Immature natural killer cell (primary cell): ENCODE measurements at places on chromosomes 13 and 19.

GRCh38 chr19:15299568-15300409 is 32.5 kb downstream of the BRD4 start:
- no peak for DNase-seq

DNA sequence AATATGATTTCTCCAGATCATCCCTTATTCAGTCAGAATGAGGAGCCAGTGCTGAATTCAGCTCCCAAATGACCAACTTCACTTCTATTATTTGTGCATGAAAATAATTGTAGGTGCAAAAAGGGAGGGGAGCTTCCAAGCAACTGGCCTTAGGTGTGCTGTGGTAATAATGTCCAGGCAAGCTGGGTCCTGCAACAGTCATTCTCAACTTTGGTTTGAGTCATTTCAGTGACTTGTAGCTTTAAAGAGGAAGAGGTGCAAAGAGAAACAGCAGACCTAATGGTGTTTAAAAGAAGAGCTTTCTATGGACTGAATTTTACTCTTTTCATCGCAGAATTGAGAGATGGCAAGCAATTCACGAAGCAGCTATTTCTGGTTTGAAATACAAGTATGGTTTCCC is 29.2 kb upstream of the FGF9 start:
- DNase-seq, result no peak

DNA sequence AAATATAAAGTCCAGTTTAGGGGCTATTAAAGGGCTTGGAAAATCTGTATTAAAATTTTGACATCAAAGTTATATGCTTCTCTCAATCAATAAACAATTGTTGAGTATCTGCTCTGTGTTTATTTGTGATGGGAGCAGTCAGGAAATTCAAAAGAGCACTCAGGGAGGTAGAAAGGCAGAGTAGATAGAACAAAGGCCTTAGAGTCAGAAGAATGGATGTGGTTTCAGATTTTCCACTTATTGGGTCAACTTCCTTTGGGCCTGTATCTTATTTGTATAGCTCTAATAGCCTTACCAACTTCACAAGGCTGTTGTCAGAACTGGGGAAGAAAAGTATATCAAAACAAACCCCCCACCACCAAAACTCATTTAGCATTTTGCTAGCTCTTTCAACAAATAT is 302.6 kb downstream of the SPRY2 start:
- DNase-seq, result no peak

DNA sequence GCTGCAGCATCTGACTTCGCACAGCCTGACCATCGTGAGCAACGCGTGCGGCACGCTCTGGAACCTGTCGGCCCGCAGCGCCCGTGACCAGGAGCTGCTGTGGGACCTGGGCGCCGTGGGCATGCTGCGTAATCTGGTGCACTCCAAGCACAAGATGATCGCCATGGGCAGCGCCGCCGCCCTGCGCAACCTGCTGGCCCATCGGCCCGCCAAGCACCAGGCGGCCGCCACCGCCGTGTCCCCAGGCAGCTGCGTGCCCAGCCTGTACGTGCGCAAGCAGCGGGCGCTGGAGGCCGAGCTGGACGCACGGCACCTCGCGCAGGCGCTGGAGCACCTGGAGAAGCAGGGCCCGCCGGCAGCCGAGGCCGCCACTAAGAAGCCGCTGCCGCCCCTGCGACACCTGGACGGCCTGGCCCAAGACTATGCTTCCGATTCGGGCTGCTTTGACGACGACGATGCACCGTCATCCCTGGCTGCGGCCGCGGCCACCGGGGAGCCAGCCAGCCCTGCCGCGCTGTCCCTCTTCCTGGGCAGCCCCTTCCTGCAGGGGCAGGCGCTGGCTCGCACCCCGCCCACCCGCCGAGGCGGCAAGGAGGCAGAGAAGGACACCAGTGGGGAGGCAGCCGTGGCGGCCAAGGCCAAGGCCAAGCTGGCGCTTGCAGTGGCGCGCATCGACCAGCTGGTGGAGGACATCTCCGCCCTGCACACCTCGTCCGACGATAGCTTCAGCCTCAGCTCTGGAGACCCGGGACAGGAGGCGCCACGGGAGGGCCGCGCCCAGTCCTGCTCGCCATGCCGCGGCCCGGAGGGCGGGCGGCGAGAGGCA is 13.6 kb downstream of the C19orf25 start:
- DNase-seq, result no peak

DNA sequence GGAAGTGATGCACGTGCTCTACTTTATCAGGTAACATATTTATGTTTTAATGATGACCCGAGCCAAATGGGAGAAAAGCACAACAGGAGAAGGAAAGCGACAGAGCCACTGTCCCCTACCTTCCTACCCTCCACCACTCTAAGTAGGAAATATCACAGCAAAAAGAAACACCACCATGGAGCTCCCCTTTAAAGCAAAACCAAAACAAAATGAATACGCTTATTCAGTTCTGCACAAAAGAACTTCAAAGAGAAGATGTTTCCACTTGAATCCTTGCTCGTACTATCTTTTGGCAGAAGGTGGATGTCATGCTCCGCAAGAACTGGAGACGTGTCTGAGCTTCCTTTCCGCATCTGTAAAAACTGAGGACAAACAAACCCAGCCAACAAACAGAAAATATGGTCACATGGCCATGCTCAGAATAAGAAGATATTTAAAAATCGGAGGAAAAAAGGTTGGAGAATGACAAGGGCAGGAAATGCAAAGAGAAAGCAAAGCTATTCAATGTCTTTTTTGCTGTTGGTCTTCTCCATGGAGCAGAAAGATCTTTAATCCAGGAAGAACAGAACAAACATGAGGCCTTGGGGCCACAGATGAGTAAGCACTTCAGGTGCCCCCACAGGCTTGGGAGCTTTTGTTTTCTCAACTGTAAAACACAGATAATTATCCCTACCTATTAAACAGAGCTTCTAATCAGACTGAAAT is 19.5 kb downstream of the N4BP2L1 start:
- DNase-seq, result no peak

DNA sequence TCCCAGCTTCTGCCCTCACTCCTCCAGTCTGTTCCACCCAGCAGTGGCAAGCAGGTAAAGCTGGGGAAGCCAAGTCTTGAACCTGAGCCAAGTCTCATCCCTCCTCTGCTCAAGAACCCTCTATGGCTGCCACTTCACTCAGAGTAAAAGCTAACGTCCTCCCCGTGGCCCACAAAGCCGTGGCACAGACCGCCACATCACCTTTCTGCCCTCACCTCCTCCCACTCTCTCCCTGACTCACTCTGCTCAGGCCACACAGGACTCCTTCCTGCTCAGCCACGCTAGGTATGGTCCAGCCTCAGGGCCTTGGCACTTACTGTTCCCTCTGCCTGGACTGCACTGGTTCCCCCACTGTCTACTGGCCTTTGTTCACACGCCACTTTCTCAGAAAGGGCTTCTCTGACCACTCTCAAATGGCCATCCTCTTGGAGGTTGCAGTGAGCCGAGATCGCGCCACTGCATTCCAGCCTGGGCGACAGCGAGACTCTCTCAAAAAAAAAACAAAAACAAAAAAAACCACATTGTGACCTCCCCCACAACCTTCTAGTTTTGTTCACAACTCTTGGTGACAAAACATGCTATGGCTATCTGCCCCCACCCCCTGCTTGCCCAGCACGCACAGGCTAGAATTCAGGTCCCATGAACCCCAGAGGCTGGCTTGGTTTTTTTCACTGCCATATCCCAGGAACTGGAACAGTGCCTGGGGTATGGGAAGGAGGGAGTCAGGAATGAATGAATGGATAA is 15.8 kb downstream of the NDUFB7 start:
- DNase-seq, result peak; percentile 48

GRCh38 chr13:28559636-28560259 is 64.8 kb upstream of the FLT1 start:
- DNase-seq, result no peak

DNA sequence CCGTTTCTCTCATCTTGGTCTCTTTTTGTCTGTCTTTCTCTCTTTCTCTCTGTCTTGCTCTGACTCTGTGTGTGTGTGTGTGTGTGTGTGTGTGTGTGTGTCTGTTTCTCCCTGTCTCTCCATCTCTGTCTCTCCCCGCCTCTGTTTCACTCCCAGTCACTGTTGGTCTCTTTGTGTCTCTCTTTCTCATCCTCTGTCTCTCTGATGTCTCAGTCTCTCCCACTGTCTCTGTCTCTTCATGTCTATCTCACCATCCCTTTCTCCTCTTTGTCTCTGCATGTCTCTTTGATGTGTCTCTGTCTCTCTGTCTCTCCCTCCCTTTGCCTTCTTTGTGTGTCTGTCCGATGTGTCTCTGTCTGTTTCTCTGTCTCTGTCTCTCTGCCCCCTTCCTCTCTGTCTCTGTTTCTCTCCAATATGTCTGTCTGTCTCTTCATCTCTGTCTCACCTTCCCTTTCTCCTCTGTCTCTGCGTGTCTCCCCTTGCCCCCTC is 2.5 kb downstream of the NFIC start:
- no peak for DNase-seq

- no peak for DNase-seq
Measured at GRCh38 chr13:110662777-110663443, 43.0 kb downstream of the CARS2 start.

GRCh38 chr13:21478881-21479808 is 20.0 kb upstream of the ZDHHC20 start:
- peak; percentile 63 for DNase-seq

DNA sequence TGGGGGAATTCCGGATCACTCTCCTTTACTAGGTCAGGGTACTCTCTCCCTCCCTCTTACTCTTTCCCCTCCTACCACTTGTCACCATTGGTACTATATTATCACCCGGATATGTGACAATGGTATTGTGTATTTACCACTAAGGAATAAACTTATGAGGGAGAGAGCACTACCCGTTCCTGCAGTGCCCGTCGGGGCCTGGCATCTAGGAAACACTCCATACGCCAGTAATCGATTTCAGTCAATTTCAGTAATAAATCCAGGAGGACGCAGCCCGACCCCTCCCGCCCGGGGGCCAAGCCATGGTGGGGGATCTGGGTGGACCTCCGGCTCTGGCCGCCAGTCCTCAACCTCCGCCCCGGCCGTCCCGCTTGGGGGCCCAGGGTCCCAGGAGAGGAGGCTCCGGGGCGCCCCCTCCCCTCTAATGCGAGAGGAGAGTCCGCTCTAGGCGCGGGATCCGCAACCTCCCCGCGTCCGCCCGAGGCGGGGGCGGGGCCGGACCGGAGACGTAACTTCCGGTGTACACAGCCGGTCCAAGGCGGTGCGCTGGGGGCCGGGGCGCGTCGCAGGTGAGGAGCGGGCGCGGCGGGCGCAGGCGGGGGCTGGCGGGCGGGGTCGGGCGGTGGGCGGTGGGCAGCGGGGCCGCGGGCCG is at the start of gene GARRE1:
GARRE1 (plus strand) TSS at position 509 of the 652 bp plus-strand sequence. CDS start 45,920 bp downstream, outside the sequence.
- DNase-seq, result peak; percentile 82

DNA sequence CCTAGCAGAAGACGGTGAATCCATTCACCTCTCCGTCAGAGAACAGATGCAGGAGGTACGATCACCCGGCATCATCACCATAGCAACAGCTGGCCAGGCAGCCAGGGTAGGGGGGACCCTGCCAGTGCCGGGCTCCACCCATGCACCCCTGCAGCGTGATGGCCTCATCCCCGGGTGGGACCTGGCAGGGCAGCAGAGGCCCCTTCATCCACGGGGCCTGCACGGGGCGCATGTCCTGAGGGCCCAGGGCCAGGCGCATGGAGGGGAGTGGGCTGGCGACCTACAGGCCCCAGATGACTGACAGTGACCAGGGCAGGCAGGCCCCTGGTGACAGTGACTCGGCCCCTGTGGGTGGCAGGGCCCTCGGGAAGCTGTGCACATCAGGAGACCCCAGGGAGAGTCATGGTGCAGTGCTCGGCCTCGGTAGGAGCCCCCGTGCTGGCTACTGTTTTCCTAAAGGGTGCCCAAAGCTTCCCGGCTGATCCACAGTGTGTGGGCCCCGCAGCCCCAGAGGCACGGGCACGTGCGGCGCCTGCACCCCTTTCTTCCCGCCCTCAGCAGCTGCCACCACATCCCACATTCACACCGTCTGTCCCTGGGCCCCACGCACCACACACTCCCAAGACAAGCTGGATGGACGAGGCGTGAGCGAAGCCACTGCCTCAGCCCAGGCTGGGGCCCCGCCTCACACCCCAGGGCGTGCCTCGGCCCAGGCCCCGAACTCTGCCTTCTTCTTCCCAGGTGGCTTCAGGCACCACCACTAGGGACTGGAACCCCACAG is 4.8 kb downstream of the RNF126 start:
- no peak for DNase-seq
